NCI-H510A treated with DMSO at 0.1 percent for 48 hours (cell line): ENCODE measurements at places on chromosomes 13 and 19.
A peak's percentile ranks its signal among the peaks of the same experiment; 100 is the strongest.

GRCh38 chr19:44050740-44051649, 841 bp upstream of the ZNF223 start:
- DNase-seq, result peak; percentile 83

DNA sequence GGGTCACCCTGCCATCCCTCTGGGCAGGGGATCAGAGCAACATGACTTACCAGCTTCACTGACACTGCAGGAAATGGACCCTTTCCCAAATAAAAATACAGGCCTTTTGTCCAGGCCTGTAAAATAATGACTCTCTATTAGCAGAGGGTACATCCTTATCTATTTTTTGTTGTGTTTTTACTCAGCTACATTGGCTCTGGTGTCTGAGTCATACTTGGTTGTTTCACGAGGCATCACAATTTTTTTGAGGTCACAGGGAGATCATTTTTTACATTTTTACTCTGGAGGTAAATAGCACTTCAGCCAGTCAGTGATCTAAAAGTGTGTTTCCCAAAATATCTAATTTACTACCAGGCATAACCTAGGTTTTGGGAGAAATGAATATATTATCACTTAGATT, 6.9 kb upstream of the HTR2A start:
- no peak for DNase-seq

GRCh38 chr19:5489551-5489950, 34.3 kb downstream of the ZNRF4 start:
- no peak for DNase-seq

DNA sequence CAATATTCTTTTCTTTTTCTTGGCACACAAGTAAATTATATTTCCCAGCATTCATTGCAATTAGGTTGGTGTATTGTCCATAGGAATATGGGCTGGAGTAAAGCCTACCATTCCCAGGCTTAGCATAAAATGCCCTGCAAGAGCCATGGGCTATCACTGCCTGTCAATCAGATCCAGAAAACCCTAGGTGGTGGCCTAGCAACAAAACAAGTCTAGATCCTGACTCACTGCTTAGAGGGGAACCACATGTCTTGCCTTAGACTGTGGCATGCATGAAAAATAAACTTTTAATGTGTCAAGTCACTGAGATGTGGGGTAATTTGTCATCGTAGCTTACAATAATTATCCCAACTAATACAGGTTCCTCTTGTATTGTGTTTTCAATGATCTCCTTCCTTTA, 16.2 kb downstream of the SOX21 start:
- no peak for DNase-seq

DNA sequence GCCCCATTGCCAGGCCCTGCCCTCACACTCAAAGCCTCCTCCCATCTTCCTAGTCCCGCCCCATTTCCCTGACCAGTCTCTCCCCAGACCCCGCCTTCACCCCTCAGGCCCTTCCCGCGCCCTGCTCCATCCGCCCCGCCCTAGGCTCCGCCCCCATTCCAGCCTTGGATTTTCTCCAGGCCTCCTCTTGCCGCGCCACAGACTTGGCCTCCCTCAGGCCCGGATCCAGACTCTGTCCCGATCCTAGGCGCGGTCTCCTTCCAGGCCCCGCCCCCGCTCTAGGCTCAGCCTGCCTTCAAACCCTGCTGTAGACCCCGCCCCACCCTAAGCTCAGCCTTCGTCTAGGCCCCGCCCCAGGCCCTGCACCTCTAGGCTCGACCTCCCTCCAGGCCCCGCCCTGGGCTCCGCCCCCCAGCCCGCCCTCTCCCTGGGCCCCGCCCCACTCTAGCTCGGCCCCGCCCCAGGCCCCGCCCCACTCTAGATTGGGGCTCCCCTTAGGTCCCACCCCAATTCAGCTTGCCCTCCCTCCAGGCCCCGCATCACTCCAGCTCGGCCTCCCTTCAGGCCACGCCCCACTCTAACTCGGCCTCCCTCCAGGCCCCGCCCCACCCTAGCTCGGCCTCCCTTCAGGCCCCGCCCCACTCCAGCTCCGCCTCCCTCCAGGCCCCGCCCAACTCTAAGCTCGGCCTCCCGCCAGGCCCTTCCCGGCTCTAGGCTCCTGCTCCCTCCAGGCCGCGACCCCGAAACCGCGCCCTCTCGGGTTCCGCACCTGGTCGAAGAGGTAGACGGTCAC, 18.5 kb downstream of the LMTK3 start:
- DNase-seq, result no peak

GRCh38 chr19:372306-372890, 27.8 kb upstream of the MIER2 start:
- no peak for DNase-seq

DNA sequence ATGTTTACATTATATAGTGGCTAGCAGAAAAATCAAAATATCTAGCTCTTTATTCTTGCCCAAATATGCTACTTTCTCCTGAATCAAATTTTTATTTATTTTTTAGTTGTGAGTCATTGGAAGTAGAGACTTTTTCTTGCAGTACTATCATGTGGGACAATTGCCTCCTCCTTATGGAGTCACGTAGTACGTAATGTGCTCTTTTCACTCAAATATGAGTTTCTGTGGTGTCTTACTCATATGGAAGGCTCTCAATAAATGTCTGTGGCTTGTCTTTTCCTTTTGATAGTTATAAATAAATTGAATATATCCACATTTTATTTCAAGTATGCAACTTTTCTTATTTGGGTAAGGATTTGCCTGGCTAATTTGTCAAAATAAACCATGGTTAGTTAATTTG, 1411.0 kb upstream of the SLC10A2 start:
- DNase-seq, result no peak

DNA sequence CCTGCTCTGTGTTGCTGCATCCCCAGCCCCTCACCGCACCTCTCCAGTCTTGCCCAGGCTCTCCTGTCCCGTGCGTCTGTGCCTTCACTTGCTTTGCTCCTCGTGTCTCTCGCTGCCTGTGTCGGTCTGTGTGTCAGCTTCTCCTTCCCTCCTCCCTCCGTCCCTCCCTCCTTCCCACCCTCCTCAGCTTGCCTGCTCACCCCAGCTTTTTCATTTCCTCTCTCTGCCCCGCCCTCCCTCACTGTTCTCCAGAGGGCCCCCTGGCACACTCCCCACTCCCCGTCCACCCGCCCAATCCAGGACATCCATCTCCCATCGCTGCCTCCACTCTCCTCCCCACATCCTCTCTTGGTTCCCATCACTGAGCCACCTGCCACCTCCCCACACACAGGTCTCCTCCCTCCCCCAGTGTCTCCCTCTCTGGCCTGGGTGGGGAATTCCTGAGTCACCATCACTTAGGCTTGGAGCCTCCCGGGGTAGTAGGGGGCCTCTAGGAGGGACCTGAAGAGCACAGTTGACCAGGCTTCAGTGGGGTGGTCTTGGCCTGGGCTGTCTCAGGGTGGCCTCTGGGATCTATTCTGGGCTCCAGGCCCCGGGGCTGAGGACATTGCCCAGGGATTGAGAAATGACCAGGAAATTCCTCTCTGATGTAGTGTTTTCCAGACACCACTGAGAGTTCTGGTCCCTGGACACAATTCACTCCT, at the start of gene PTGIR:
PTGIR (minus strand) TSS at position 132 of the 704 bp plus-strand sequence. CDS start 864 bp downstream, outside the sequence.
- peak; percentile 36 for DNase-seq

GRCh38 chr19:39553082-39553652, 13.2 kb upstream of the EID2 start:
- DNase-seq, result no peak

GRCh38 chr13:63843766-63844699, 2428.4 kb upstream of the PCDH20 start:
- no peak for DNase-seq

DNA sequence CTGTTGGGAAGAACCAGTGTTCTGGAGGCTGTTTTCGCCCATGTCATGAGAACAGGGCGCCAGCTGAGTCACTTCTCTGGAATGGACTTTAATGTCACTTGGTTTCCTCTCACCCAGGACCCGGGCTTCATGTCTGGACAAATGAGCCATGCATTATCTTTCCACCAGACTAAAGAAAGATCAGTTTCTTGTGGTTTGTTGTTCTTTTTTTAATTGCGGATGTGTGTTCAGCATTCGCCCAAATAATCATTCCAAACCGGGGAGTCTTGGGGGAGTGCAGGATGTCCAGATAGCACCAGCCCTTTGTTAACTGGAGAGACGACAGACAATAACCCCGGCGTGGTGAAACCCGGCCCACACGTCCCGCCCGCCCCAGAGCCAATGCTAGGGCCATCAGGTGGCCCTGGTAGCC, 102.5 kb downstream of the COL4A2 start:
- no peak for DNase-seq

GRCh38 chr19:18501351-18501750, 20.5 kb downstream of the ELL start:
- DNase-seq, result no peak

GRCh38 chr19:40264314-40265054, 20.7 kb downstream of the AKT2 start:
- no peak for DNase-seq

- no peak for DNase-seq
Observed at GRCh38 chr13:79749984-79750551, 269.1 kb downstream of the NDFIP2 start.

- DNase-seq, result peak; percentile 65
Observed at GRCh38 chr19:3722443-3723109, 14.4 kb downstream of the TJP3 start.

- no peak for DNase-seq
Observed at GRCh38 chr13:75901501-75901900, 265.4 kb downstream of the LMO7 start.

- DNase-seq, result no peak
Observed at GRCh38 chr13:29991343-29991742, 140.9 kb upstream of the UBL3 start.

GRCh38 chr19:55344444-55344843, 4.8 kb downstream of the KMT5C start:
- no peak for DNase-seq

DNA sequence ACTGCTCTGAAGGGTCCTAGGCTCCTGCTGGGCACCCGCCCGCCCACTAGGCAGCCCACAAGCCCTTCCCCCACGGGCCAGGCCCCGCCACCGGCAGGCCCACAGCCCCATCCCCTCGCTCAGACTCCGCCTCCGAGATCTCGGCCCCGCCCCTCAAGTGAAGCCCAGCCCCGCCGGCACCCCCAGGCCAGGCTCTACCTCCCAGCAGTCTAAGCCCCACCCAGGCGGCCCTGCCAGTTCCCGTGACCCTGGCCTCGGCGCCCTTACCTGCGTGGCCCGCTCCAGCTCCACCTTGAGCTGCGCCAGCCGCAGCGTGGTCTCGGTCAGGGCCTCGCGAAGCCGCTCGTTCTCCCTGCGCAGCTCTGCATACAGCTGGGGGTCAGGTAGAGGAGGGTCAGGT, 16.3 kb downstream of the EPS8L1 start:
- no peak for DNase-seq

DNA sequence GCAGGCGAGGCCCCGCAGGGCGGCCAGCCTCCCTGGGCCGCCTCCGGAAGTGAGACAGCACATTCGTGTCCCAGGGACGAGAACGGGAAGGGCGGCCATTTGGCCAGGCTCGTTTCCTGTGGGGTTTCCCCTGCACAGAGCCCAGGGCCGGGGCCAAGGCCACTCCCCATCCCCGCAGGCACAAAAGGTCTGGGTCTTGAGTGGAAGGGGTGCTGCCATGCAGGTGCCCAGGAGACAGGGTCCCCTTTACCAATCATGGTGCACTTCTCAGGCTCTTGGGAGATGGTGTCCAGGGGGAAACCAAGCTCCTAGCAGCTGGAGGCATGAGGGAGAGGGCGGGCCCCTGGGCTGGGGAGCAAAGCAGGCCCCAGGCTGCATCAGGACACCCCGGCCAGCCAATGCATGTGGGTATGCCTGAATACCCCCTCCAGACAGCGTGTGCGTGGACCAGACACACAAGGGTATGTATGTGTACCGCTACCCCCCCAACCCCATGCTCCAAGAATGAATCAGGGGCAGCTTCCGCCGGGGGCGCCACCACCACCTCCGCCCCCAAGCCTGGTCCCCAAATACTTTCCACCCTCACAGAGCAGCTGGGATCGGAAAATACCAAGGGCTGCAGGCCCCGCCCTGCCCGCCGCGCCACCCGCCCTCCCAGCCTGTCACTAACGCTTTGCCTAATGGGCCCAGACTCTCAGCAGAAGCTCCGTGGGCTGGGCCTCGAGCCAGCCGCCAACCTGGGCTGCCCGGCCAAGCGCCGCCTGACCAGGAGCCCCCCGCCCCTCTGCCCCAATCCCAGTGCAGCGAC, 37.6 kb upstream of the NANOS3 start:
- DNase-seq, result peak; percentile 7

DNA sequence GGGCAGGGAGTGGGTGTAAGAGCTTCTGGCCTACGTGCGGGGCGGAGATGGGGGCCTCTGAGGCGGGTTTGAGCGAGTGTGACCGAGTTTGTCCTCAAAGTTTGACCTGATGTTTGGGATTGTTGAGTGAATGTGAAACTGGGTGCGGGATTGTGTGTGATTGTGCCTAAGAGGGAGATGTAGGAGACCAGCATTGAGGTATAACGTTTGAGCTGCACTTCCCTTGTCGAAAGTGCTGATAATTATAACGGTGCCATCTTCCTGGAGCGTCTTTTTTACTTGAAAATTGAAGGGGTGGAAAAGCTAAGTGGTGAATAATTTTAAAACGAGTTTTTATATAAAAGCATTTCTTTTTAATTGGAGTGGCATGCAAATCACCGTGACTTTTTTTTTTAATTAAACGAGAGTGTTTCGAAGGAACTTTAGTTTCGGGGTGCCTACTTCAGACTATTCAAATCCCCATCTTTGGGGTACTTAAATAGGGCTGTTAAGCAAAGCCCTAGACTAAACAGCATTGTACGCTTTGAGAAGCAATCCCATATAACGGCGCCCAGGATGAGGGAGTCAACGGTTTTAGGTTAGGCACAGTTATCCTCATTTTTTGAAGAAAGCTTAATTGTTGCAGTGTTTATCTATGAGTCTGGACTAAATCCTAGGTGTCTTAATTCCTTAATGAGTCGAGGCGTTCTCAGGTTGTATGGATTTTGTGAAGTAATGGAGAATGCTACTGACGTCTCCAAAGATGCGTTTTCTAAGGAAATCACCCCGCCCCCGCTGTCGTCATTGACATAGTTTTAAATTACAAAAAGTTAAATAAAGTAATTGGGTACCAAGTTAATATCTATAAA, 594 bp downstream of the ZNF146 start:
- DNase-seq, result no peak

- no peak for DNase-seq
Observed at GRCh38 chr13:101383595-101383994, 32.7 kb downstream of the NALCN start.

GRCh38 chr13:62356977-62357376, 941.3 kb upstream of the PCDH20 start:
- no peak for DNase-seq

DNA sequence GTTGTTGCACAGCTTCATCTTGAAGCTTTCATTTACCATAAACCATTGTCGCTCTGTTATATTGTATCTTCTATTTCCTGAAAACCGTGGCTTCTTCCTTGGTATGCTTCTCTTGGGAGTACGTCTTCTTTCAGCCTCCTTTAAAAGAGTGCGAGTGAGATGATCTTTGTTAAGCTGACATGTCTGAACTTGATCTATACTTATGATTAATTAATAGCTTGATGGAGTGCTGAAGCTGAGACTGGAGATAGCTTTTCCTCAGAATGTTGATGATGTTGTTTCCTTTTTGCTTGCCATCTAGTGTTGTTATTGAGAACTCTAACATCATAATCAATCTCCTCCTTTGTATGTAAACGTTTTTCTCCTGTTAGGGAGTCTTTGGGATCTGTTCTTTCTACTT, 529.3 kb upstream of the SPRY2 start:
- DNase-seq, result no peak

- DNase-seq, result peak; percentile 21
Observed at GRCh38 chr13:66314911-66315310, 915.2 kb downstream of the PCDH9 start.
